SK-N-DZ (cell line): ENCODE measurements at places on chromosomes 16 and 17.

DNA sequence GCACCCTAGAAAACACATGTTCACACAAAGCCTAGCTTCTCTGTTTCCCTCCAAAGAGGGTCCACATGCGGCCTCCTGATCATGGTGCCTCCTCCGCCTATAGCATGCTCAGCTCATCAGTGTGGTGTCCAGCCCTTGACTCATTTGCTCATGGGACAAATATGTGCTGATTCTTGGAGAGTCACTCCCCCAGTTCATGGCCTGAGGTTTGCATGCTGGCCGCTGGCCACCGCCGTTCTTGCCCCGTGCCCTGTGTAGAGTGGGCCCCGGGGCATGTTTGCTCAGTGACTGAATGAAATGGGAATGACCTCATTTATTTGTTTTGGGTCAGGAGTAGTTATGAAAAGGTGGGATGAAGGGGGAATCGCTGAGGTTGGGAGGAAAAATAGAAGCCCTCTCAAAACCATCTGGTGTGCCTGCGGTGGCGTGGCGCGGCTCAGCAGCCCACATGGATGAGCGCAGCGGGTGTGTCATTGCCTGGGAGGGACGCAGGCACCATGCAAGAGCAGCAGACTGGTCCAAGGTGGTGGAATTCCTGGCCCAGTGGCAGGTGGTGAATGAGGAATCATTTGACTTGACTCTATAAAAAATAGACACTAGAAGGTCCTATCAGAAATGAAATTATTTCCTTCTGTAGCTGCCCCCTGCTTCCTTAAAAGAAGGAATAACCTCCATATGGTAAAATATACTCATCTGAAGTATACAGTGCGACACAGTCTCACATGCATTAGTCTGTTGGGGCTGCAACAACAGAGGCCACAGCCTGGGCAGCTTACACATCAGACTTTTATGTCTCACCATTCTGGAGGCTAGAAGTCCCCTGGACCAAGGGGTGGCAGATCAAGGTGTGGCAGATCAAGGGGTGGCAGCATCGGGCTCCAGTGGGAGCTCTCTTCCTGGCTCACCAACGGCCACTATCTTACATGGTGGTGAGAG is 31.7 kb downstream of the CRISPLD2 start:
- no peak for DNase-seq

DNA sequence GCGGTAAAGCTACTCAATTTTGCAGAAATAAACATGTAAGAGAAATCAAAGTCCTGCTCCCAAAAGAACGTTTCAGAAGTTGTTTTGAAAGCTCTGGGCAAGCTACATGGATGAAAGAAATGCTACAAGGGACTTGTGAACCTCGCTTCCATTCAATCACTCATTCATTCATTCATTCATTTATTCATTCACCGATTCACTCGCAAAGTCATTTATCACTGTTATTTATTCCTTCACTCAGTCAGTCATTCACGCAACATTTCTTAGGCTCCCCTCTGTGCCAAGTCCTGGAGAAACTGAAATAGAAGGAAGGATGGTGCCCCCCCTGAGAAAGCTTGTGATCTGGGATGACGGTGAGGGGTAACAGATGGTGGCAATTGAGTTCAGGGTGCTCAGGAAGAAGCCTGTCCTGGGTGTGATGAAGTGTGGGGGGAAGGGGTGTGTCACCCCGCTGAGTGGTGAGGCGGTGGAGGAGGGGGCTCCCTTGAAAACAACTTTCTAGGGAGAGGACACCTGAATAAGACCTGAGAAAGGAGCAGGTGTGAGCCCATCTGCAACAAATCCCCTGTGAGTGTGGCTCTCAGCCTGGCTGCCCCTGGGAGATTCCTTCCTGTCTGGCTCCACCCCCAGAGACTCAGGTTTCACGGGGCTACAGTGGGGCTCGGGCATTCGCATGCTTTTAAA is 36.3 kb upstream of the PRSS54 start:
- DNase-seq, result no peak

GRCh38 chr17:40800381-40800780 is 622 bp upstream of the KRT28 start:
- no peak for DNase-seq

GRCh38 chr16:20020976-20021375 is 52.7 kb downstream of the GPR139 start:
- no peak for DNase-seq
